ENCODE measurements at places on chromosomes 2 and 18. TPM values are rescaled to one million over a fixed set of nuclear protein-coding genes. Genes with fewer than 3 reads are reported as not detected.

PID1 gene
- total RNA-seq = 15.1 TPM

SCN7A gene
- total RNA-seq = 10.7 TPM

SCN2A gene
- 0.56 TPM for total RNA-seq

ASTL gene
- not detected for total RNA-seq

HRH4 gene
- not detected for total RNA-seq

C2orf81 gene
- 0.79 TPM for total RNA-seq

TSGA10 gene
- 4.0 TPM for total RNA-seq

Measured in left cardiac atrium (tissue), 4 donors.